ENCODE measurements at places on chromosomes 12 and 14.

GRCh38 chr12:64716371-64716770, 42.8 kb downstream of the GNS start:
- no peak for DNase-seq

DNA sequence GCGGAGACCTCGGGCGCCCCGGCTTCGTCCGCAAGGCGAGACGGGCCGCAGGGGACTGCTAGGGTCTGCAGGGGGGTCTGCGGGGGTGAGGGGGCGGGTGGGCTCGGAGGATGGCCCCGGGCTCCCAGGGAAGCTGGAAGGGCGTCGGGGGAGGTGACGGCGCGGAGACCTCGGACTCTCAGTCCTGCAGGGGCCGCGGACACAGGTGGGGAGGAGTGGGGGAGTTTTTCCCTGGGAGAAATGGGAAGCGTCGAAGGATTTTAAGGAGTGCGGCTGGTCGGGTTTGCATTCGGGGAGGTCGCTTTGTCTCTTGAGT, 25.9 kb downstream of the ZBTB42 start:
- DNase-seq: no peak

- DNase-seq: no peak
Measured at GRCh38 chr12:106445053-106445452, 87.5 kb downstream of the POLR3B start.

- DNase-seq: no peak
Measured at GRCh38 chr12:94261119-94261518, 112.7 kb downstream of the PLXNC1 start.

DNA sequence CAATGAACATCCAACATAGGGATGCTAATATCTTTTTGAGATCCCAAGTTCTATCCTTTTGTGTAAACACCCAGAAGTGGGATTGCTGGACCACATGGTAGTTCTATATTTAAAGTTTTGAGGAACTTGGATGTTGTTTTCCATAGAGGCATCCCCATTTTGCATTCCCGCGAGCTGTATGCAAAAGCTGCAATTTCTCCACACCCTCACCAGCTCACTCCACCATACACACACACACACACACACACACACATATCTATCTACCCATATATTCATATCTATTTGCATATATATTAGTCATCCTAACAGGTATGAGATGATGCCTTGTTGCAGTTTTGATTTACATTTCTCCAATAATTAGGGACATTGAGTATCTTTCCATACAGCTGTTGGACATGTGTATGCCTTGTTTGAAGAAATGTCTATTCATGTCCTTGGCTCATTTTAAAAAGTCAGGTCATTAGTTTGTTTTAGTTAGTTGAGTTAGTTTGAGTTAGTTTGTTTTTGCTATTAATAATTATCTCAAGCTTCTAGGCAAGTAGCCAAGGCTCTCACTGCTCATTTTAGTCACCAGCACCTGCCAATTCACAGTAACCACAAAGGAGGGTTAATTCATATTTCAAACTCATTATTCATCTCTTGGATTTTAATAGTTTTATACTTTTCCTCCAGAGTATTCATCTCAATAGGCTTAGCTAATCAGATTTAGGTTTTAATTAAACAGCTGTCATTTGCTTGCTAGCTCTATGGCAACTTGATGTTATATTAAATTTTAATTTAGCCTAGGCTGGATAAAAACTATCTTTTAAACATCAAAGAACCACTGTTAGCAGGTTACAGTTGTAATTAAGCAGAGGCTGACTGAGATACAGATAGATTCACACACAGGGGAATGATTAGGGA, 1435.9 kb upstream of the TMEM132C start:
- no peak for DNase-seq

- no peak for DNase-seq
Measured at GRCh38 chr12:106871477-106871876, 84.2 kb upstream of the TMEM263 start.

- DNase-seq: peak; percentile 21
Measured at GRCh38 chr14:20429801-20430669, 5.9 kb downstream of the KLHL33 start.

- DNase-seq: no peak
Measured at GRCh38 chr12:128820723-128821432, 2.9 kb downstream of the SLC15A4 start.

GRCh38 chr12:68538726-68539614, 71.7 kb upstream of the RAP1B start:
- peak; percentile 69 for DNase-seq

DNA sequence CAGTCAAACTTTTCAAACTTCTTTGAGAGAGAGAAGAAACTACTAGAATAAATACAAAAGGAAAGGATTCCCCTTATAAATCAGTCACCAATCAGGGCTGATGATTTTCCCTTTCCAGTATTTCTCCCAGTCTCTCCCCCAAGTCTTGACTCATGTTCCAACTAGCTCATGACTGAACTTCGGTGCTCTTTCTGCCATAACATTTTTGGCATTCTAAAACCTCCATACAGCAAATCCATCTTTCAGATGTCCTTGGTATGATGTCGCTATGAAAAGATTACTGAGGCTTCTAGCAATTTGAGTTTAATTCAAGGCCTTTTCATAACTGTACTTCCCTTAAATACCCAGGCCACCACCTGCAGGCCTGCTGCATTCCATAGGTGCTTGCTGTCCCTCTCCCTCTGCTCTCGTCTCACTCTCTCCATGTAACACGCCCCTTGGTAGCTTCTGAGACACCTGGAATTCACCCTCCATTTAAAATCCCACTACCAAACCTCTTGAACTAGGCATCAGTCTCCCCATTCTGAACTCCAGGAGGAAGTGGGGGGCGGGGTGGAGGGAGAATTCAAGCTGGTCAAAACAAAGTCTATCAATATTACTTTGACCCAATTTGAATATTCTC, 2.4 kb downstream of the PRKD1 start:
- DNase-seq: no peak

DNA sequence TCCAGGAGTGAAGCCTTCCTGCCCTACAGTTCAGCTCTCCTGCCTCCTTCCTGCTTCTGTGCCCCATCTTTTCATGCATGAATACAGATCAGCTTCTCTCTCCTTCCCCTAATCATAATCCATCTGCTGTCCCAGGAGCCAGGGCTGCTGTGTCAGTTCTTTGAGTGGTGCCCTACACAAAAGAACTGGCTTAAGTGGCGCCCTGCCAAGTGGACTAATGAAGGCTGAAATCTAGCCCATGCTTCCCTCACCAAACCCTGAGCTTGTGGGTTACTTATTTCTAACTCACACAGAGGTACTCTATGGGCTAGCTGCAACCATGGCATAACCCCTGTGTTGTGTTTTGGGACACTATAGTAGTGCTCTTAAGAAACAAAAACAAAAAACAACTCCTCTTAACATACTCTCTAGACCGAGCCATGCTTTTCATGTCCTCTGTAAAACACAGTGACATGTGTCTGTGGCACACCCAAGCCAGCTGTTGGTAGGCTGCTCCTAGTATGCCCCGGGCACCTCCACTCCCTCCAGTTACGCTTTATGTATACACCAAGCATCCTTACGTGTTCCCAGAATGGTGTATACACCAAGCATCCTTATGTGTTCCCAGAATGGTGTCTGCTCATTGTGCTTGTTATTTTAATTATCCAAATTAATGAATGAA, 19.3 kb upstream of the ETV6 start:
- no peak for DNase-seq

- DNase-seq: no peak
Measured at GRCh38 chr12:3795492-3796133, 42.7 kb upstream of the CRACR2A start.

DNA sequence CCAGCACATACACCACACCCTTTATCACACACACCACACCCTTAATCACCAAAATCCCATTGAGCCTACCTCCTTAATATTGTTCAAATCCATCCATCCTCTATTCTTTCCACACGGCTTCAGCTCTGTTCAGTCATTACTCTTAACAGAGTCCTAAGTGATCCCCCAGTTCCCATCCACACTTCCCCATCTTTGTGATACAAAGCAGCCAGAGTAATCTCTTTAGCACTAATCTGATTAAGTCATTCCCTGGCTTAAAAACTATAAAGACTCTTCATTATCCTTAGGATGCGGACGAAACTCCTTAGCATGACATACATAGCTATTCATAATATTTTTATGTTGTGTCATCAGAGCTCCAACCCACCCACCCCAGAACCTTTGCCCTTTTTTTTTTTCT, 14.7 kb upstream of the MFAP5 start:
- no peak for DNase-seq

DNA sequence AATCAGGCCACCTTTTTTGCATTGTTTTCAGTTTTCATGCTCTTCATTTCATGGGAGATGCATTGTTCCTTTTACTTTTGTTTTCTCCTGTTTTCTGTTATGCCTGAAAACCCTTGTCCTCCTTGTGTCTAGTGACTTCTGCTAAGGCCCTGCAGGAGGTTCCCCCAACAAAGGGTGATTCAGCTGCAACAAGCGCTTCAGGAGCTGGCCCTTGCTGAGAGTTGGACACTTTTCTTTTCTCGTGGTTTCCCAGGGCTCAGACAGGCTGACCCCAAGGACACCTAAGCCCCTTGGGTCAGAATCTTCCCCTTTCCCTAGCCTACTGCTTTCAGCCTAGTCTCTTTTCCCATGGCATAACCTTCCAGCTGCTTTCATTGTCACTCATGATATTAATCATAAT, 98.9 kb downstream of the PLXNC1 start:
- DNase-seq: no peak
